Suprapubic skin (tissue), 4 donors: ENCODE measurements at places on chromosomes 16 and 17.

- H3K27ac ChIP-seq = no peak overlapping the region
- H3K4me1 ChIP-seq = no peaks in the 10 kb centered on the region
Measured at GRCh38 chr17:44979426-44979995, 11.4 kb upstream of the C1QL1 start.

DNA sequence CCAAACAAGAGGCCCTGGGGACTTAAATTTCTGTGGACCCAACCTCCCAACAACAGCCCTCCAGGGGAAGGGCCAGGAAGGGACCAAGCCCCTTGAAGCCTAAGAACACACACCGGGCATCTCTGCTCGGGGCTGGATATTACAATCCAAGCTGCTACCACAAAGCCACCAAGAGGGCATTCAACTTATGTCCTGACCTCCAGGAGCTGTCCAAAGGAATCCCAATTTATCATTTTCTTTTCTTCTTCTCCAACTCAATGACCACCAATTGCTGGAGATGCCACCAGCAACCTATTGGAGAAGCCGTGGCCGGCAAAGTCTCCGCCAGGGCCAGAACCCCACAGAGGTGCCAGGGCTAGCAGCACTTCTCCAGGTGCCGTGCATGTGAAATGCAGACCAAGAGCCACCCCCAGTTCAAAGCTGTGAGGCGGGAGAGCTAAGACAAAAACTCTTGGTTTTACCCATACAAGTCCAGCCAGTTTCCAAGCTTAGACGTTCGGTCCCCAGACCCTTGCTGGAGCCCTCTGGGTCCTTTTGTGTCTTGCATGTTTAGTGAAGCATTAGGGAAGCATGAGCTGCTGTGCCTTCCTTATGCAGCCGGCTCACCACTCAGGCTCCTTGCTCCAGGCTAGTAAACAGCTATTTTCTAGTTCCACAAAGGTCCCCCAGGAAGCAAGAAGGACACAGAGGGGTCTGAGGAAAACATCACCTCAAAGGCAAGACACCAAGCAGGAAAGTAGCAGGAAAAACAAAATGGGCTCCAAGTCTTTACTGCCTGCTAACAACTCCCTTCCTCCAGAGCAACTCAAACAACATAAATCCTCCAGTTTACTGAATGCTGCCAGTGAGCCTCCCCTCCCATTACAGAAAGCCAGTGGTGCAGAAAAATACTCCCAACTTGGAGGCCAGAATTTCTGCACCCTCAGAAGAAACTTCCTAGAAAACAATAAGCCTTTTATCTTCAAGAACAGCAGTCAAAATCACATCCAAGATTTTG, 3.2 kb downstream of the PITPNA start:
- no peak for DNase-seq
- no peaks in the 10 kb centered on the region for H3K36me3 ChIP-seq
- peak overlapping the region; percentile 5 for H3K27ac ChIP-seq
- H3K27me3 ChIP-seq = no peaks in the 10 kb centered on the region
- no peak overlapping the region for H3K4me3 ChIP-seq
- H3K4me1 ChIP-seq = peaks cover 78% of the 10 kb centered on the region

DNA sequence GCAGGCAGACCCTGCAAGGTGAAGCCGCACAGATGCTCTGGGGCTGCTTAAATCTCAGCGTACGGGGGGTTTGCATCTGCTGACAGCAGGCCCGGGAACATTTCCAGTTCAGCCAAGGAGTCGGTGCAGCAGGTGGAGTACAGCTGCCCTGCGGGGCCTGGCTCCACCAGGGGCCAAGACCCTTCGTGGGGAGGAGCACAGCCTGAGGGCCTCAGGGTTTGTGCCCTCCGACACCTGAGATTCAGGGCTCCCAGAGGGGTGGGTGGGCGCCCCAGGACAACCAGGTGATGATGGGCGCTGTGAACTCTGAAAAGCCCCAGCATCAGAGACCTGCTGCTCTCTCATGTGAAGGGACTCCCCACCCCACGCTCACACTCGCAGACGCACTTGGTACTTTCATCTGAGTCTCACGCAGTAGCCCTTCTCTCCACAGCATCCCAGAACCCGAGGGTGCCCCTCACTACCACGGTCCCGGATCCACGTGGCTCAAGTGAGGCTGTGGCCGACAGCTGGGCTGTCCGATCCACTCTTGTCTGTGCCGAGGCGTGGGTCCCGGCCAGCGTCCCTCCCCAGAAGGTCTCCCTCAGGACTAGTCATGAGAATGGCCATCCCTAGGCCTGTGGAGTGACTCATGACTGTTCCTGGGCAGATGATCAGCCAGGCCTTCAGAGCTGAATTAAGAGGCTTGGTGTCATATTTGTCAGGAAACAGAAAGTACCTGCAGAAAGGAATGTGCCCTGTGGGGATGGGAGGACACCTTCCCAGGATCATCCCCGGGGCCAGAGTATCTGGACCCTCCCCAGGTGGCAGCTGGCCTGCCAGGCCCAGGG, 29.6 kb downstream of the ACSF3 start:
- H3K27me3 ChIP-seq = no peaks in the 10 kb centered on the region
- H3K36me3 ChIP-seq = peaks cover 53% of the 10 kb centered on the region
- DNase-seq = no peak
- peaks cover 8% of the 10 kb centered on the region for H3K4me1 ChIP-seq

DNA sequence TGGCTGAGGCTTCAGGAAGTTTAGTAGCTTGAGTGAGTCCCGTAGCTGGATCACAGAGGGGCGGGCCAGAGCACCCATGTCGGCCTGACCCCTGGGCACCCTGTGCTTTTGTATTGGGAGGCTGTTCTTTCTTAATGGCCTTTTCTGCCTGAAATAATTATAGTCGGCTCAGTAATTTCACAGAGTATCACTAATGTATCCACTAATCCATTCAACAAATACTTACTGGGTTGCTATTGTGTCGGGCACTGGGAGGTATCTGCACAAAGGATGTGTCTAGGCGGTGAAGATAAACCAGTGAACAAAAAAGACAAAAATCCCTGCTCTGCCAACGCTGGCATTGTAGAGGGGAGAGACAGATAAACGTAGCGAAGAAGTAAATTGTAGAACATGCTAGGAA, 318.6 kb downstream of the FOXL1 start:
- H3K27ac ChIP-seq = no peak overlapping the region
- H3K27me3 ChIP-seq = peaks cover 39% of the 10 kb centered on the region
- no peak overlapping the region for H3K4me3 ChIP-seq
- H3K36me3 ChIP-seq = no peaks in the 10 kb centered on the region

- H3K4me3 ChIP-seq = no peak overlapping the region
- H3K36me3 ChIP-seq = no peaks in the 10 kb centered on the region
- no peaks in the 10 kb centered on the region for H3K27me3 ChIP-seq
- no peak for DNase-seq
- no peaks in the 10 kb centered on the region for H3K4me1 ChIP-seq
Measured at GRCh38 chr17:13646969-13647542, 45.3 kb upstream of the HS3ST3A1 start.

- no peak overlapping the region for H3K27ac ChIP-seq
- no peak for DNase-seq
- H3K4me3 ChIP-seq = no peak overlapping the region
Measured at GRCh38 chr17:71107136-71107535, 937.8 kb downstream of the KCNJ2 start.

GRCh38 chr17:17533901-17534441, 37.8 kb upstream of the RASD1 start:
- H3K27me3 ChIP-seq = no peaks in the 10 kb centered on the region
- no peak overlapping the region for H3K4me3 ChIP-seq
- no peak for DNase-seq
- H3K36me3 ChIP-seq = no peaks in the 10 kb centered on the region
- no peak overlapping the region for H3K27ac ChIP-seq

- H3K27ac ChIP-seq = no peak overlapping the region
- no peaks in the 10 kb centered on the region for H3K27me3 ChIP-seq
- DNase-seq = no peak
- peaks cover 42% of the 10 kb centered on the region for H3K4me1 ChIP-seq
- H3K4me3 ChIP-seq = no peak overlapping the region
Measured at GRCh38 chr16:67939507-67940445, 3.1 kb upstream of the PSMB10 start.

- no peaks in the 10 kb centered on the region for H3K27me3 ChIP-seq
- H3K4me1 ChIP-seq = peaks cover 35% of the 10 kb centered on the region
- no peak for DNase-seq
- H3K36me3 ChIP-seq = peaks cover 37% of the 10 kb centered on the region
- no peak overlapping the region for H3K4me3 ChIP-seq
Measured at GRCh38 chr16:57791195-57791892, 10.9 kb downstream of the KIFC3 start.

- H3K27ac ChIP-seq = peak overlapping the region; percentile 92
- peaks cover 83% of the 10 kb centered on the region for H3K4me1 ChIP-seq
- no peak for DNase-seq
- H3K4me3 ChIP-seq = peak overlapping the region; percentile 86
Measured at GRCh38 chr16:75263291-75263962, 12.0 kb upstream of the BCAR1 start.

- H3K4me3 ChIP-seq = peak overlapping the region; percentile 52
- peak overlapping the region; percentile 82 for H3K27ac ChIP-seq
- H3K4me1 ChIP-seq = peaks cover 72% of the 10 kb centered on the region
- H3K36me3 ChIP-seq = peaks cover 24% of the 10 kb centered on the region
Measured at GRCh38 chr16:31134625-31135534, 647 bp downstream of the PRSS8 start.

GRCh38 chr16:53756275-53756996, 52.5 kb downstream of the FTO start:
- no peaks in the 10 kb centered on the region for H3K36me3 ChIP-seq
- peak overlapping the region; percentile 12 for H3K27ac ChIP-seq
- peaks cover 28% of the 10 kb centered on the region for H3K4me1 ChIP-seq

GRCh38 chr16:67539271-67539670, 10.6 kb downstream of the RIPOR1 start:
- H3K27me3 ChIP-seq = no peaks in the 10 kb centered on the region
- peaks cover 49% of the 10 kb centered on the region for H3K36me3 ChIP-seq
- DNase-seq = no peak
- H3K27ac ChIP-seq = no peak overlapping the region

DNA sequence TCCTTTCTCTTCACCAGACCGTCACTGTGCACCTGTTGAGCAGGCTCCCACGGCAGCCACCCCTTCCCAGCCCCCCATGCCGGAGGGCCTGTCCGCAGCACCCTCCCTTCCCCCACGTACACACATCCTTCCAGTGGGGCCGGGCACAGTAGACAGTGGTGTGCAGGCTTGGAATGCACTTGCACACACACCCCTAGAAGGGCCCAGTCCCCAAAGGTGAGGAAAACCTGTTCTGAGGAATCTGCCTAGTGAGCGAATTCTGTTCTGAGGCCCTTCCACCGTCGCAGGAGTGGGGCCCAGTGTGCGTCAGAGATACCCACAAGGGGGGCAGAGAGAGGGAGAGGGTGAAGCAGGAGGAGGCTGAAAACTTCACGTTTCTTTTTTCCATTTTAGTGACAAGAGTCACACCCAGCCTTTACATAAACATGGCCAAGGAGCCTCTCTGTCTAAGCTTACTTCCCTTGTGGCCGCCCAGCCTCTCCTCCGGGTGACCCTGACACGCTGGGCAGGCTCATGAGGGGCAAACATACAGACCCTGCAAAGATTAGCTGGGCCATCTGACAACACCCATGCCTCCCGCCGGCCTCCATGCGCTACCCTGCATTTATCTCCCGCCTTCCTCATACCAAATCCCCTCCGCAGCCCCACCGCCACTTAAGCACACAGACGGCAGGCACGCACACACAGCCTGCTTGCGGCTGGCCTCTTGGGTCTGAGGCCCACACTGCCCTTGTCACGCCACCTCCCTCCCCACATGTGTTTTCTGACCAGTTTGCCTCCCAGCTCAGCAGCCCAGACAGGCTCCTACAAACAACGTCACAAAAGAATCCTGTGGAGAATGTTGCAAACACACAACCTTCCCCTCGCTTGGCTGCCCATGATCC, 1.8 kb downstream of the ZBTB4 start:
- H3K4me1 ChIP-seq = peaks cover 63% of the 10 kb centered on the region
- no peak for DNase-seq
- H3K27me3 ChIP-seq = no peaks in the 10 kb centered on the region
- H3K4me3 ChIP-seq = peak overlapping the region; percentile 98

DNA sequence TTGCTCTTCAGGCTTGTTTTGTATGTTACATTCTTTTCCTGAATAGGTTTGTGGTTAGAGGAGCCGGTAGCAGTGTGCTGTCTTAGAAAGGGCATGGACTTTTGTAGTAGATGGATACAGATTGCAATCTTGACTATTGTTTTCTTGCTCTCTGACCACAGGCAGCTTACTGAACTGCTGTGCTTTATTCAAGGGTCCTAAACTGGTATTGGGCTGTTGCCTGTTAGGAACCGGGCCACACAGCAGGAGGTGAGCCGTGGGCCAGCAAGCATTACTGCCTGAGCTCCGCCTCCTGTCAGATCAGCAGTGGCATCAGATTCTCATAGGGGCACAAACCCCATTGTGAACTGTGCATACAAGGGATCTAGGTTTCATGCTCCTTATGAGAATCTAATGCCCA, 373.9 kb downstream of the CPPED1 start:
- no peaks in the 10 kb centered on the region for H3K36me3 ChIP-seq
- no peak for DNase-seq
- H3K27ac ChIP-seq = no peak overlapping the region
- H3K4me1 ChIP-seq = no peaks in the 10 kb centered on the region
